Gastrocnemius medialis (tissue), 4 donors: ENCODE measurements at places on chromosomes 7 and 10. TPM values are rescaled to one million over a fixed set of nuclear protein-coding genes. Genes with fewer than 3 reads are reported as not detected.

GRCh38 chr7:81025360-81025759 is 106.5 kb upstream of the SEMA3C start:
- H3K27ac ChIP-seq, result no peak overlapping the region
- no peaks in the 10 kb centered on the region for H3K36me3 ChIP-seq
- no peak overlapping the region for H3K4me3 ChIP-seq

- no peak for DNase-seq
- H3K27ac ChIP-seq, result no peak overlapping the region
- no peak overlapping the region for H3K4me3 ChIP-seq
- no peaks in the 10 kb centered on the region for H3K27me3 ChIP-seq
- no peaks in the 10 kb centered on the region for H3K4me1 ChIP-seq
Measured at GRCh38 chr7:158488181-158488971, 99.2 kb downstream of the PTPRN2 start.

DNA sequence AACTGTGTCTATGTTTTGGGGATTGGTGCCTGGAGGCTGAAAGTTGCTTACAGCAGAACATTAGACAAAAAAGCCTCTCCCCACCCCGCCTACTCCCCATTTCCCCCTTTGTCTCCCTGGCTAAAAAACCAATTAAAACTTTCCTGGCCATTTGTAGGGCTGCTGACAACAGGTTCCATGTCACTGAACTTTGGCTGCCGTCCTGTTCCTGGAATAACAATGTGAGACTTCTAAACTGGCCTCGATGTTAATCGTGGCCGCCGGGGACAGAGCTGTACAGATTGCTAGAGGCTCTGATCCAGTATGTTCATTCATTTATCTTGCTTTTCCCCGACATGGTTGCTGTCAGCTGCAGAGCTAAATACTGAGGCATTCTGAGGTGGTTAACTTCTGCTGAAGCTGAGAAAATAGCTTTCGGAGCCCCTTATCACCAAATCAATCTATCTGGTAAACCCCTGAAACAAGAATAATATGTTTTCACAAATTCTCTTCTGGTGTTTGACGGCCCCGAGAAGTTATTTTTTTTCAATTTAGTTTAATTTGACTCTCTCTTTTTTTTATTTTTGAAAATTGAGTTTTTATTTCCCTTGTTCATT is 271.6 kb downstream of the GFRA1 start:
- no peak overlapping the region for H3K4me3 ChIP-seq
- no peaks in the 10 kb centered on the region for H3K27me3 ChIP-seq
- no peaks in the 10 kb centered on the region for H3K4me1 ChIP-seq
- DNase-seq, result no peak
- no peaks in the 10 kb centered on the region for H3K36me3 ChIP-seq

GRCh38 chr7:103821092-103821491 is 168.4 kb downstream of the RELN start:
- no peak overlapping the region for H3K27ac ChIP-seq
- no peaks in the 10 kb centered on the region for H3K36me3 ChIP-seq
- H3K27me3 ChIP-seq, result no peaks in the 10 kb centered on the region
- DNase-seq, result no peak

DNA sequence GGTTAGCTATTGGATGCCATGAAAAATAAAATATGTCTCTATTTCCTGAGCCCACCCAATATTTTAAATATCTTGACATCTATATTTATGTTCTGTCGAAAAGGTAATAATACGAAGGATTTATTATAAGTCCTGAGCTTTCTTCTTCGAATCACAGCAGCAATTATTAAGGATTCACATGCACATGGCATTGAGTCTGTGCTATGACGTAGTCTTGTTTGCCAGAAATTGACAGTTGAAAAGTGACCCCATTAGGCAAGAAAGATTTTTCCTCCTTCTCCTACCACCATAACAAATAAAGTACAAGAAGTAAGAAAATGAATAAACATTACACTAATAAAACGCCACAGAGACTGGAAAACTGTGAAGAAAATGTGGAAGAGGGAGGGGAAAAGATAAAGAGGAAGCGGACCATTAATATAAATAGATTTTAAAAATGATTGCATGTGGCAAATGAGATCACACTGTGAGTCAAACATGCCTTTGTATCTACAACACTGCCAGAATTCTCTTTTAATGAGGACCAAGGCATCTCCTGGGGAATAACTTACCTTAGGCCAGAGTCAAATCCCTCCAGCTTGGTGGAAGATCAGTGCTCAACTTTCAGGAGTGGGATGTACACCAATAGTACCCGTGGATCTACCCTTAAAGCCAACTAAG is 21.6 kb downstream of the FZD1 start:
- H3K4me1 ChIP-seq, result peaks cover 8% of the 10 kb centered on the region
- H3K4me3 ChIP-seq, result no peak overlapping the region
- DNase-seq, result no peak
- no peak overlapping the region for H3K27ac ChIP-seq
- H3K36me3 ChIP-seq, result no peaks in the 10 kb centered on the region
- no peaks in the 10 kb centered on the region for H3K27me3 ChIP-seq

GRCh38 chr7:98234429-98235147 is 17.4 kb downstream of the TECPR1 start:
- H3K4me1 ChIP-seq, result no peaks in the 10 kb centered on the region
- no peak for DNase-seq
- H3K4me3 ChIP-seq, result no peak overlapping the region
- no peaks in the 10 kb centered on the region for H3K27me3 ChIP-seq

The UCMA gene
- not detected for total RNA-seq
